Activated naive CD4-positive, alpha-beta T cell treated with Interleukin-2 at 50 U/mL for 16 hours (primary cell): ENCODE measurements at places on chromosomes 16 and 17.

GRCh38 chr16:89969741-89970410, 21.3 kb downstream of the DEF8 start:
- no peak for DNase-seq

DNA sequence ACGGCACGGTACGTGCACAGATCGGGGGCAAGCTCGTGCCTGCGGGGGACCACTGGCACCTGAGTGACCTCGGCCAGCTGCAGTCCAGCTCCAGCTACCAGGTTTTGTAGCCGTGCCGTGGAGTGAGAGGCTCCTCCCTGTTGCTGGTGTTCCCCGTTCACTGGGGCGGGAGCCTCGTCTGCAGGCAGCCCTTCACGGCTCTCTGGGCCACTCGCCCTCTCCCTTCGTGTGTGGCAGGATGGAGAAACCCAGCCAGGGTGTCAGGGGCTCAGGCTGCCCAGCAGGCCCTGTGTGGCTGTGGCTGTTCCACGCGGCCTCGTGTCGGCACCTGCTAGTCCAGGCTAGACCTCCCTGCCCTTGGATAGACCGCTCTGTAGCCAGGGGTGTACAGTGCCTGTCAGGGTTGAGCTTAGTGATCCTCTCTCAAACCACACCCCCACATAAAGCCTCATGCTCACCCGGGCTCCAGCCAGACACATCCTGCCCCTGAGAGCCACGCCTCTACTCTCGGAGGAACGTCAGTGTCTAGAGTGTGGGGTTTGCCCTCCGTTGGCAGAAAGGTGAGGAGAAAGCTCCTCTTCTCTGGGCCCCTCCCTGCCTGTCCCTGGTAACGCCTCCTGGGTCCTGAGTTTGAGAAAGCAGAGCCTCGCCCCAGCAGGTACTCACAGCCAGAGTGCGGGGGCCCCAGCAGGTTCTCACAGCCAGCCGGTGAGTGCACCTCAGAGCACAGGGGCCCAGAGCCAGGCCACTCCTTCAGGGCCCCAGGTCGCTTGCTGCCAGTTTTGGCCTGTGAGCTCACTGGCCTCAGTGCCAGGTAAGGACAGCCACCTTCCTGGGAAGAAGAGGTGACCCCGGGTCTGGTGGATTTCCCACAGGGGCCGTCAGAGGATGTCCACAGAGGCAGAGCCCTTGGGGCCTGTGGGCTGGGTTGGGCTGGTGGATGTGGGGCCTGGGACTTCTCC, 27.7 kb downstream of the NME3 start:
- no peak for DNase-seq

DNA sequence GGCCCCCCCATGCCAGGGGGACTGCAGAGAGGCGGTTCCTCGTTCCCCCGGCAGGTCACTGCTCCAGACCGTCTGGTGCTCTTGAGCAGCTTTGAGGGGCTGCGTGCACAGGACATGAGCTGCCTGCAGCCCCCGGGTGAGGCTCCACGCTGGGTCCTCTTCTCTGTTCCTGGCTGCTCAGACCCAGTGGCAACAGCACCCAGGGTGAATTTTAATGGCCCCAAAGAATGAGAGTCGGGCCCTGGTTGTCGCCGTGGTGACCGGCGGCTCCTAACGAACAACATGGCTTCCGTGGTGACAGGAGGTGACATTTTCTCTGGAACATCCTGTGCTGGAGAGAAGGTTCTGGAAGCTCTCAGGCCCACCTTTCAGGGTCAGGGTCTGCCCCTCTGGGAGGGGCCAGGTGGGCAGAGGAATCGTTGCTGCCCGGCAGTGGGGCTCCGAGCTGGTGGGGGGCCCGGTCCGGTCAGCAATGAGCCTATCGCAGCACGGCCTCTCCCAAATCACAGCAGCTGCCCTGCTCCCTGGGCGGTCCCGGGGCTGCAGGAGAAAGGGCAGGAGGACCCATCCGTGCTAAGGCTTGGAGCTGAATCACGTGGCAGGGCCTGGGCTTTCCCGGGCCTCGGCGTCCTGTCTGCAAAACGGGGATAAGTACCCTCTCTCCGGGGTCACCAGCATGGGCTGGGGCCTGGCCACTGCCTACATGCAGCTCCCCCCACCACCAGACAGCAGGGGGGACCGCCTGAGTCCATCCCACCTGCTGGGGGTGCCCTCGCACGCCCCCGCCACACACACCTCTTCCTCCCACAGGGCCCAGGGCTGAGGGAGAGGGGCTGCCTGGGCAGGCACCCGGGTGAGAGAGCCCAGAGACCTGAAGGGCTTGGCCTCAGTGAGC, 3.4 kb upstream of the C1QTNF8 start:
- no peak for DNase-seq

GRCh38 chr17:66737524-66737923, 97.4 kb upstream of the CACNG5 start:
- DNase-seq: no peak

- DNase-seq: no peak
These were observed 7.0 kb downstream of the ZNF768 start for GRCh38 chr16:30519120-30520049.

DNA sequence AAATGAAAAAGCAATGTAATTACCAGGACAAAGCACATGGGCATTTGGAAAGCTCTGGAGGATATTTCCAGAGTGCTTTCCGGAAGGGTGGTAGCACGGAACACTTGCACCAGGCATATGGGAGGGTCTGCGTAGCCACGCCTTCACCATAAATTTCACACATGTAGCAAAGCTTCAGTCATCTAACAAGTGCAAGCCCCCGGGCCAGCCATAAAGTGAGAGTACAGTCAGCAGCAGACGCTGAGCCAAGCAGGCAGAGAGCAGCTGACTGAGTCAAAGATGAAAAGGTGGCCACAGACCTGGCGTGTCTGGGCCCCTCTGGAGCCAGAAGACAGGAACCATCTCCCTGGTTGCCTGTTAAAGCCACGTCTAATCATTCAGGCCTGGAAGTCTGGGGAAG, 130.6 kb downstream of the SEC14L1 start:
- DNase-seq: no peak

- no peak for DNase-seq
These were observed 7.3 kb upstream of the PRSS36 start for GRCh38 chr16:31157136-31157535.

DNA sequence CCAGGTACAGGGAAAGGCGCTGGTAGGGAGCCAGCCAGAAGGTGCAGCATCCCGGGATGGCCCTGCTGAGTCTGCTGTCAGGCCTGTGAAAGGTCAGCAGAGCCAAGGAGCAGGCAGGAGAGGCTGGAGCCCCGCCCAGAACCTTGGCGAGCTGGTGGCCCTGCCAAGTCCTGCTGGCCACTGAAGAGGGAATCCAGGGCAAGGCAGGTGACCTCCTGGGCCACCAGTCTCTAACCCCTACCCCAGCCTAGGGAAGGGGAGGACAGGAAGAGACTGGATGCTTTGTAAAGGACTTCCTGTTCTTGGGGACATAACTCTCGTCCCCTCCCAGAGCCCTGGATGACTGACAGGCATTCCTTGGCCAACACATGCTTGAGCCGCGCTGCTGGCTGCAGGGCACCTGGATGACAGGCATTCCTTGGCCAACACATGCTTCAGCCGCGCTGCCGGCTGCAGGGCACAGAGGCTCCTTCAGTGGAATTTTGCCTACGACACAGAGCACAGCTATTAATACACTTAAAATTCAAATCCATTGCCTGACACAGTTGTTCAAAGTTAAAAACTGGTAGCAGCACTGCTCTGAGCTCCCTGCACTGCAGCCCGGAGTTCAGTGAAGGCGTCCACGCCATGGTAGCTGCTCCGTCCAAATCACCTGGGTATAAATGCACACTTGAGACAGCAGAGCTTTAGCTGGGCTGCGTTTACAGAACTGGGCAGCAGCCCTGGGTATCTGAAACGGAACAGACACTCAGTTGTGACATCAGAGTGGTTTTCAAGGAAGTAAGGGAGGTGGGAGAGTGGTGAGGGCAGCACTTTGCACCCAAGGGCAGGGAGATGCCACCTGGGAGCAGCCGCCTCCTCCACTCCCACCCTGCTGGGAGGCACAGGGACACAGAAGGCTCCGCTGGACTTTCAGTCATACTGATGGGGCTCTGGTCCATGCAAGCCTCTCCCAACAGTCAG, 2.0 kb upstream of the BRICD5 start:
- DNase-seq: no peak

- DNase-seq: no peak
These were observed 30.1 kb downstream of the INTS2 start for GRCh38 chr17:61897548-61898180.

GRCh38 chr17:40110026-40110845, 9.8 kb upstream of the NR1D1 start:
- DNase-seq: no peak

DNA sequence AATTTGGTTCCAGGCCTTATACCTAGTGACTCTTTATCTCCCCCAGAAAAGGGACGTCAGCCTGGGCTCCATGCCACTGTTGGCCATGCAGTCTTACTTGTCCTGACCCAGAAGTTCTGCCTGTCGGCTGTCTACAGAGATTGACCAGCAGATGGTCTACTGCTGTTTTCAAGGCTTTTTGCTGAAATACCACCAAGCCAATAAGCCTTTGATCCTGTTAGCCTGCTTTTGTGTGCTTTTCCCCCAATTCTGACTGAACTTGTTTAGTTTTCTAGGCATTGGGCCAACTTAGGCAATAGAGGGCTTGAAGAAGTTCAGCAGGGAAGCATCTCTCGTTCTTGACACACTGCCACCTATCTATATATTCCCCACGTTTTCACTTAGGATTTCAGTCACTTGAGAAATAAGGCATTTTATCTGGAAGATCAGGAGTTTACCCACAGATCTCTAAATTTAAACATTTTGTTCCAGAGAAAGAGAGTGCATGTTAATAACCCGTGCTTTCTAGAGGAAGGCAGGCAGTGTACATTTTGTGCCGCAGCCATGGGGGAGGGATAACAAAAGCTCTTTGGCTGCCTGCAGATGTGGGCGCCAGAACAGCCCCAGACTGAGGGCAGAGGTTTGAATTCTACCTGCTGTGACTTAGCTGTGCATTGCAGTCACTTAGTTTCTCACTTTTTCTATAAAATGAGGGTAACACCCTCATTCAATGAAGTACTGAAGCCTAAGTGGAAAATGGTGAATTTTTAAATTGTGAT, 12.3 kb upstream of the CARMIL2 start:
- no peak for DNase-seq

GRCh38 chr17:4605826-4606225, 21.5 kb downstream of the SMTNL2 start:
- DNase-seq: no peak

DNA sequence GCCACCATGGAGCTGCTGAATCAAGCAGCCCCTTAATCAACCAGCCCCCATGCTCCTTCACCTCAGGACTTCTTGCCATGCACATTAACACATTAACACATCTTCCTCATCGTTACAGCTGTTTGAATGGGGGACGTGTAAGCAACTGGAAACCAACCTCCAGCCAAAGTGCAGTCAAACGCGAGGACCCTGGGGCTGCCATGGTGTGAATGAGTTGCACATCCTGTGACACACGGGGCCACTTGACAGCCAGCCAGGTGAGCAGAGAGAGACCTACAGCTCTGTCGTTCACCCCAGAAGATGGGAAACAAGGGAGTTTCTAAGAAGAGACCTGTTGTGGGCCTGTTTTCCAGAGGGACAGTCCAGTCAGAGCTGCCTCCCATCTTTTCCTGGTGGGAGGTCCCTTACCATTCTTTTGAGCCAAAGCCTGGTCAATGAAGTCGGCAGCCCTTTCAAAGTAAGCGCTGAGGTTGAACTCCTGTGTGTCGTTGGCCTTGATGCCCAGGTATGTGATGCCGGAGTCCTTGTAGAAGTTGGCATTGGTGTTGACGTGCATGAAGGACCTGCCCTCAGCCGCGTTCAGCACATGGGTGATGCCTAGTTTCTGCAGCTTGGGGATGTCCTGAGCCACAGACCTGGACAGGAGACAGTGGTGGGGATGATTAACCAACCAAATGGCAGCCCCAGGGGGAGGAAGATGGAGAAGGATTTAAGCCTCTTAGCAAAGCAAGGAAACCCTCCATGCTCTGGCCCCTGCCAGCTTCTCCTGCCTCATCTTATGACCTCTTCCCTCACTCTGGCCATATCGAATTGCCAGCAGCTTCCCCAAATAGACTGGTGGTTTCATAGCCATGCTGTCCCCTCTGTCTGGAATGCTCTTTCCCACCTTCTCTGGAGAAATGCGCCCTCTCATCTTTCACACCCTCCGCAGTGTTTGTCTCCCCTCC, 4.2 kb downstream of the DUSP3 start:
- DNase-seq: no peak

- no peak for DNase-seq
These were observed 8.6 kb downstream of the DNAH17 start for GRCh38 chr17:78568494-78569115.

DNA sequence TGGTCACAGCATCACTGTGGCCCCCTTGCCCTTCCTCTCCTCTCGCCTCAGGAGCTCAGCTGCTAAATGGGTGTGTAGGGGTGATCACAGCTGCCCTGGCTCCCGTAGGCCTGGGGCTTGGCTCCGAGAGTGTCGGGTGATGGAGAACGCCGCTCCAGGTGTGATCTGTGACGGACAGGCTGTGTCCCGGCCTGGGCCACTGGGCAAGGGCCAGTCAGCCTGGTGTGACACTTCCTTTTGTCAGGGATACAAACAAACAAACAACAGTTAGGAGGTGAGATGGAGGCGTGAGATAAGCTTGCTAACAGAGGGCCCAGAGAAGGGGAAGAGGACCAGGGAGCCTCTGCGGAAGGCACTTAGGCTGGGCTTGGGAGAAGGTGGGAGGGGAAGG, 2.0 kb downstream of the ADGRG1 start:
- DNase-seq: no peak
